Stimulated activated CD8-positive, alpha-beta memory T cell treated with anti-CD3 and anti-CD28 coated beads, Interleukin-4, amount 100 ng/mL, for 24 hours (primary cell): ENCODE measurements at places on chromosomes 16 and 17.

GRCh38 chr17:58303971-58304749, 23.4 kb upstream of the MPO start:
- DNase-seq = peak; percentile 29

DNA sequence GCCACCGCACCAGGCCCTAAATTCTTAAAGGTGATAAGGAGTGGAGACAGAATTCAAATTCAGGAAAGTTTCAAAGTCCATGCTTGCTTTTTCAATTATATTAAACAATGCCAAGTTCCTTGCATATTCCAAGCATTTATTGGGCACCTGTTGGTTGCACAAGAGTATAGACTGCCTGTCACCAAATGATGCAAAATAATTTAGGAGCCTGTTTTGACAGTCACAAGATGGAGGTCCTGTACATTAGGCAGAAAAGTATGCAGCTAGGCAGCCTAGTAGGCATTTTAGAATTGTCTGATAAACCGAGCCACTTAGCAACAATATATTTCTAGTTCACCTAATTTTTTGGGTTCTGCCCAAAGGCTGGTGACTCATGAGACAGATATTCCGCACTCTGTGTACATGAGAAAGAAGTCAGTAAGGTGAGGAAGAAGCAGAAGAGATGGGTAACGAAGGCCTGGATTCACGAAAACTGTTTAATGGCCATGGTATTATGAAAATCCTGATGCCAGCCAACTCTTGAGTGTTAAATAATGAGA, 7.3 kb downstream of the ACACA start:
- DNase-seq = no peak

GRCh38 chr17:62966426-62967204, 580 bp downstream of the TANC2 start:
- peak; percentile 47 for DNase-seq

DNA sequence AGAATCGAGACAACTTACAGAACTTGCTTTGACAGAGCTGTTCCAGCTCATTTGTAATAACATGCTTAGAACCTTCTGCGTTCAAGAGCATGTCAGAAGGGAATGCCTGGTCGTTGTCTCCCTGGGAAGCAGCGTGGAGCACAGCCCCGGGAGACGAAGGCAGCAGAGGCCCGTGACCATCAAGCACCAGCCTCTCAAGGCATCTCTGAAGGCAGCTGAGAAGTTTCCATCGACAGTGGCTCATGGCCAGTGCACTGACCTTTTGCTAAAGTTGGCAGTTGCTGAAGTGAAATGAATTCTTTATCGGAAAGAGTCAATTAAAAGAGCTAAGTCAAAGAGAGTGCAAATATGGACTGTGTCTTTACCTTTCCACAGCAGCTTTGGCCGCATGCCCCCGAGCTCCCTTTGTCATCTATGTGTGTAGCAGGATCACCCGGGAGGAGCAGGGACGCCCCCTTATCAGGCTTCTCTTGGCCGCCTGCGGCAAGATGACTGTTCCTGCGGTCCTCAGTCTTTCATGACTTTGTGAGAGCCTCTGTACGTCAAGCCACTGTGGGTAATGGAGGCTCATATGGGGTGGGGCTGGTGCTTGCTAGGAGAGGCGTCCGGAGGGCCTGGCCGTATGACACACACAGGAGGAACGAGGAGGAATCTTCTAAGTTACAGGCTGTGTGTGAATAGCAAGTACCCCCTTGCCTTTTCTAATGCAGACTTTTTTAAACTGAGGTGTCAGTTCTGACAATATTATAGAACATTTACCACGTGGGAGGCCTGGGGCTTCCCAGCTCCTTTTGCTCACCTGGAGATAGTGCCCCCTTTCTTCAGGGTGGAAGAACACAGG, 54.2 kb downstream of the LDHD start:
- DNase-seq = no peak

DNA sequence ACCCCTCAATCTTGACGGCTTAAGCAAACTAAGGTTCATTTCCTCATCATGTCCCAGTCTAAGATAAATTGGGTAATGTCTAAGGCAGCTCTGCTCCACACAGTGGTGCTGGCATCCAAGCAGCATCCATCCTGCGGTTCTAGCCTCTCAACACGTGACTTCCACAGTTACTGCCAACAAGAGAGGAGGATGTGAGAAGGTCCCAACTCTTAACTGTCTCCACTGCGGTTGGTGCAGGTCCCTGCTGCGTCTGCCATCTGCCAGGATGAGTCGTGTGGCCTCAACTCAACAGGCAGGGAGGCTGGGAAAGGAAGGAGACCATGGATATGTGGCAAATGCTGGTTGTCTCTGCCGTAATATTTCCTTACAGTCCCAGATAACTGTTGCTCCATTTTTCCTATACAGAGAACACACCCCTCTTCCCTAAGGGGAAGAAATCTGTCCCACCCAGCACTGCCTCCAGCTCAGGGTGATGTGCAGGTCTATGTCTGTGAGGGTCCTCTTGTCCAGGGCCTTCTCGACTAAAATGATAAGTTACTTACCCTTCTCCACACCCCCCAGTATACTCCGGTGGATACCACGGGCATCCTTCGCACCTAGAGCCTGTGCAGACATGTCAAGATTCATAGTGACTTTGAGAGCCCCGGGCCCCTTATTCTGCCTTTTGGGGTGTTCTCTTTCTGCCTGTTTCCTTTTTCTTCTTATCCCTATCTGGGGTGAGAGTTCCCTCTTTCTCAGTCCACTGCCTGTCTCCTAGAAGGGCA, 64.7 kb downstream of the KCNJ18 start:
- no peak for DNase-seq

- DNase-seq = no peak
Observed at GRCh38 chr17:78618264-78619066, 41.3 kb upstream of the DNAH17 start.

DNA sequence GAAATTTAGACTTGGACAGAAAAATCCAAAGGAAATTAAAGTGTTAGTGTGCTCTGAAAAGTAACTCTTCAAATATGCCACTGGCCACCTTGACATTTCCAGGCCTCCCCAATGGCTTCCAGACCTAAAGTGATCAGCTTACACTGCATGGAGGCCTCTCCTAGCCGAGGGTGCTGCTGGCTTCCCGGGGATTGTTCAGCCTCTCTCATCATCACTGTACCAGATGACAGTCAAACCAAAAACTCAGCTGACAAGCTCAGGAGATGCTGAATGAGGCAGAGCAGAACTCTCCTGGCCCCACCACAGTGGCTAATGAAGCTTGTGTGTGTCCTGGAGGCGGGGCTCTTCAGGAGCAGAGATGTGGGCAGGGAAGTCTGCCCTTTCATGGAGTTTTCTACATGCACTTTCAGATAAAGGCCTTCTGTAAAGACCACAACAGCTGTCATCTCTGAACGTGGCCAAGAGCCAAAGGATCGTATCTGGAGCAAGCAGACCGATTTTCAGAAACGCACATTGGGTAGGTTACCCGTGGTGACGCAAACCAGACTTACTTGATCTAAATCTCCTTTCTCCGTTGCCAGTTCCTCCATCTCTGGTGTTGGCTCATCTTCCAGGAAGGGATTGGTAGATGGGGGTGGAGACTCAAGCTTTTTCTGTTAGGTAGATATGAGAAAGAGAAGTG, 113.3 kb downstream of the VPS53 start:
- DNase-seq = no peak

DNA sequence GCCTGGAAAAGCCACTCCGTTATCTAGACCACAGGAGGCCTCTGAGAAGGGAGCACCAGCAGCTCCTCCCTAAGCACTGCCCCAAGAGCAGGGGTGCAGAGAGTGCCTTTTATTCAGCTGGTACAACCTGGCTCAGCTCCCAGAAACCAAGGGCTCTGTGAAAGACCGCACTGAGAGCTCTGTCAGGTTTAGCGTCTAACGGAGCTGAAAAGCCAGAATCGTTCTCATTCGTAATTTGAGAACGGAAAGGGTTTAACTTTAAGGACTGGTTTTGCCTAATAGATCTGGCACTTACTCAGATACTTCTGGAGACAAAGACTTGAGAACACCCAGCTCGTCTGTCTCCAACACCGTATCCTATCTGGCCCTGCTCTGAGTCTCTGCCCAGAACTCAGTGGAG, 13.5 kb downstream of the MPG start:
- DNase-seq = no peak

GRCh38 chr16:65546353-65546791, 424.5 kb upstream of the CDH11 start:
- DNase-seq = no peak

- no peak for DNase-seq
Observed at GRCh38 chr16:13077816-13078215, 176.4 kb downstream of the SHISA9 start.

- no peak for DNase-seq
Observed at GRCh38 chr17:32268734-32269288, 3.2 kb downstream of the RHBDL3 start.

DNA sequence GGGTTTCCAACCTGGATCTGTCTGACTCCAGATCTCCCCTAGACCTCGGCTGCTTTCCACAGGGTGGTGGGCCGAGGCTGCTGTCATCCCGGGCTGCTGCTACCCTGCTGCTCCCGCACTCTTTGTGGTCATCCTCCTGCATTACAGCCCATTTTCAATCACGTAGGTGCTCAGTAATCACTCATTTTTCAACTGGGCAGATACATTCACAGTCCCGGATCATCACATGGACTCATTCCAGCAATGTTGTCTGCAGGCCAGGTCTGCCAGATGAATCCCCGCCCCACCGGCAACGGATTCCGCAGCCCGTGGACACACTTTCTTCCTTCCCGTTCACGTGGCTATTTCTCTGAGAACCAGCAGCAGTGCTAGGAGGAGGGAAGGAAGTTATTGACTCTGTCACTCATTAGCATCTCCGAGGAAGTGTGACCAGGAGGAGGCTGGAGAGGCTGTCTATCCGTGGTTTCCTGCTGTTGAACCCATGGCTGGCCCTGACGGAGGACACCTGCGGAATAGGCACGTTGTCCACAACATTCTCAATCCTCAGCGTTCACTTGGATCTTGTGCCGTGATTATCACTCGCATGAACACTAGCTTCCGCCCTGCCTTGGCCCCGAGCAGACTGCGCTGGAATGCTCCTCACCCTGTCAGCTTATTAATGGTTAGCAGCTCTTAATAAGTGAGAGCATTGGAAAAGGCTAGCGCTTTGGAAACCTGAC, 14.7 kb upstream of the ZCCHC14 start:
- DNase-seq = no peak

DNA sequence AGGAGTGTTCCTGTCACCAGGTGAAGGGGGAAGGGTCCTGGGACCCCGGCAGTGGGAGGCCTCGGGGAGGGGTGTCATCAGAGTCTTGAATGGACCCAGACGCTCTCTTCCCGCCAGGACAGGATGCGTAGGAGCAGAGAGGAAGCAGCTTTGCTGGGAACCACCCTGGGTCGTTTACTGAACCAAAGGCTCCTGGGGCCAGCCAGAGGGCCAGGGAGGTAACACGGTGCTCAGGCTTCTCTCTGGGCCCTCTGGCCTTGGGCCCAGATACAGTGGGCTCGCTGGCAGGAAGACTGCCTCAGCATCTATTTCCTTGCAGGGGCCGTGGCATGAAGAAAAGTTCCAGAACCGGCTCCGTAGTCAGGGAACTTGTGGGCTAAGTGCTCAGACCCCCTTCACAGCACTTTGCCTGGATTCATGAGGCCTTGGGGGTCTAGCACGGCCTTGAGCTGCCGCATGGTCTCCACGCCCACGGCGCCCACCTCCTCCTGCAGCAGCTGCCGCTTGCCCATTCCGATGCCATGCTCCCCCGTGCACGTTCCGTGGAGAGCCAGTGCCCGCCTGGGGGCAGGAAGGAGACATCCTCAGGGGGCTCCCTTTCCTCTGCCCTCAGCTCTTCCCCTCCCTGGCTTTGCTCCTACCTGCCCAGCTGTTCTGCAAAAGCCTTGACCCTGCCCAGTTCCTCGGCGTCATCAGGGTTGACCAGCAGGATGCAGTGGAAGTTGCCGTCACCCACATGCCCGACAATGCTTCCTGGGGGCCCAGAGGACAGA, 4.4 kb downstream of the LDHD start:
- no peak for DNase-seq

GRCh38 chr17:8463099-8463498, 27.4 kb downstream of the NDEL1 start:
- DNase-seq = no peak

DNA sequence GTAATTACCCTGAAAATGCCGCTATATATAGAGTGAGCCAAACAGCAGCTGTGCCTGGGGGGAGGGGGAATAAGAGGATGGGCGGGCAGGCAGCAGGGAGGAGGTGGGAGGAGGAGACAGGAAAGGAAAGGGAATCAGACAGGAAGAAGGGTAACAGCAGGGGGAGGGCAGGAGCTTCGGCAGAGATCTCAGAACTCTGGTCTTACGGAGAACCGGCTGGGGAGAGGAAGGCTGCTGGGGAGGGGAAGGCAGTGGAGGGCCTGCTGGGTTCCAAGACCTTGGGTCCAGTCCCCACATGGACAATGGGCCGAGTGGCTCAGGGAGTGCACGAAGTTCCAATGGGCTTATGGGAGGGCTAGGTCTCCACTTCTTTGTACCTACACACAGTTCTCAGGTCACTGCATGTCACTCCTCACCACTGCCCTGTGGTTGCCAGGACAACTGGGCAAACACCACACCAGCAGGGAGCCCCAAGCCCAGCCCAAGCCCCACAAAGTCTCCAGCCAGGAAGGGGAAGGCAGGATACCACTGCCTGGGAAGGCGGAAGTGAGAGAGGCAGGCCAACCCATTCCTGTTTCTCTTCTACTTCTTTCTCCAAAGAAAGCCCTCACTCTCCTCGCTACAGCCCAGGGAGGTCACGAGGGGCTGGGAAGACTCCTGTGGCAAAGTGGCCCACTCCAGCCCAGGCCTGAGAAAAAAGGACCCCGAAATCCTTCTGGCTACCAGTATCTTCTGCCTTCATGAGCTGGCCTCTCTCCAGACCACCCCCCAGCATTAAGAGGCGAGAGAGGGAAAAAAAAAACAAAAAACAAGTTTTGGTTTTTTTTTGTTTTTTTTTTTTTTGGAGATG, 25.3 kb downstream of the G6PC3 start:
- DNase-seq = no peak

DNA sequence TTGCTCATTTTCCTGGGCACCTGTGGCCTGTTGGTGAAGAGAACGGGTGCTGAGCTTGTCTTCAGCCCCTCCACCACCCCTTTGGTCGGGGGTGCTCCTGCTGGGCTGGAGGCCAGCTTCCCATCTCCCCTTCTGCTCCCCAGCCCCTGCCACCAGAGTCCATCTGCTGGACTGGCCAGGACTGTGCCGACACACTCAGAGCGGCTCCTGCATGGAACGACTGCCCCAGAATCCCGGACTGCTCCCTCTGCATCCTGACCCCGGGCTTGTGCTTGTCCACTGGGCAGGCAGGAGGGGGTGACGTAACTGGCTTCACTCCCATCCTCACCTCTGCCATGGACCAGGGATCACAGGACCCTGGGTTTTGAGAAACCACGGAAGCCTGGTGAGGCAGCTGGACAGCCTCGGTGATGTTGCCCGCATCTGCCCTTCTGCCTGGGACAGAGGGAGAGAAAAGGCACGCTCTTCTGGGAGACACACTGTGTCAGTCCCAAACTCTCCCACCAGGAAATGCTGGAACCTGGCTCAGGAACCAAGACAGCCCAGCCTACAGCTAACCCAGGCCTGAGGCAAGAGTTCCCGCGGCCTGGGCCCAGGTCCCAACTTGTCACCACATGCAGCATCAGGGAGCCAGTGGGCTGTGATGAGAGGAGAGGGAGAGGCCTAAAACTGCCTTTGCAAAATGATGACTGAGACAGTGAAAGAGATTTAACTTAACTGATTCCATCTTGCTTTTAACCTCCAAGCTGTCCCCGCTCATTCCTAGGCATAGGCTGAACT, 16.1 kb upstream of the GSDMA start:
- no peak for DNase-seq

GRCh38 chr17:42979511-42980273, at the start of gene PTGES3L:
Gene PTGES3L (minus strand): TSS chr17:42980080. CDS start chr17:42980053, 27 bp downstream.
- no peak for DNase-seq

GRCh38 chr17:78241277-78242023, 10.0 kb downstream of the TMEM235 start:
- DNase-seq = no peak

GRCh38 chr17:37741341-37742115, 3.3 kb downstream of the HNF1B start:
- DNase-seq = no peak

GRCh38 chr16:4321286-4322120, 5.6 kb downstream of the GLIS2 start:
- no peak for DNase-seq
